ENCODE measurements at places on chromosomes 6 and 20.

GRCh38 chr20:9573335-9574151 is 59.2 kb downstream of the LAMP5 start:
- no peak for DNase-seq

DNA sequence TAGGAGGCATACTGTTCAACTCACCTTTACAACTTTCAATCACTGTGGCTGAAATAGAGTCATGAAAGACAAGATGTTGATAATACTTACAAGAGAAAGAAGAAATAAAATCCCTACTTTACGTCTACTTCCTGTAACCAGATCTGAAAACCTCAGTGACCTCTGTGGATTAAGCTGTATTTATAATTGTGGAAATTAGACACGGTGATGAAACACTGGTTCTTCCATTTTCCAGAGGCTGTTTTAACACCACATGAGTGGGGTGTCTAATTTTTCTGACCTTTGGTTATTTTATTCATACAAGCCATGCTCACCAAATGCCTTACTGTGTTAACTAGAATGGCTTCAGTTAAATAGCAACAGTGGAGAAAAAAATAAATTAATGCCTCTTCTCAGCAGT is 58.5 kb upstream of the HIVEP1 start:
- DNase-seq: no peak

DNA sequence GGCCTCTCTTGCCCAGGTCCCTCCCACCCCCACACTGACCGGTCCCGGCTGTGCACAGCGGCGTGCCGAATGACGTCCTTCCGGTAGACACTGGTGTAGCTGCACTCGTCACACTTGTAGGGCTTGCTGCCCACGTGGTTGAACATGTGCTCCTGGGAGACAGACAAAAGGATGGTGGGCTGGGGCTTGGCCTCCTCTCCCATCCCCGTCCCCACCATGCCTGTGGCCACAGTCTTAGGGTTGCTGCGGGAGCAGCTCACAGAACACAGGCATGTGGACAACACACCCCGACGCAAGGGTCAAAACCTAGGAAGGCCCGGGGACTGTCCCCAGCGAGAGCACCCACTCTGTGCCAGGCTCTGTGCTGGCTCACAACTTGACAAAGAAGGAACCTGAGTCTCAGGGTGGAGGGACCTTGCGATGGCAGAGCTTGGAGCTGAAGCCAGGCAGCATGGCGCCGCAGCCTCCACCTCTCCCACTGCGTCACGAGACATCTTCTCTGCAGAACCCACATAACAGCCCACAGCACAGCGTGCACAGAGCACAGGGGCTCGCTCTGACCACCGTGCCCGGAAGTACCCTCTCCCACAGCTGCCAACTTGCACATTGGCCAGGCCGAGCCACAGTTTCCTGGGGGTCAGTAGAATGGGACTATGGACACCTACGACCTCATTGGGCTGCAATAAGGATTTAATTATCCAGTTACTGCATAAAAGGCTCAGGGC is 9.8 kb downstream of the ZNF335 start:
- no peak for DNase-seq

DNA sequence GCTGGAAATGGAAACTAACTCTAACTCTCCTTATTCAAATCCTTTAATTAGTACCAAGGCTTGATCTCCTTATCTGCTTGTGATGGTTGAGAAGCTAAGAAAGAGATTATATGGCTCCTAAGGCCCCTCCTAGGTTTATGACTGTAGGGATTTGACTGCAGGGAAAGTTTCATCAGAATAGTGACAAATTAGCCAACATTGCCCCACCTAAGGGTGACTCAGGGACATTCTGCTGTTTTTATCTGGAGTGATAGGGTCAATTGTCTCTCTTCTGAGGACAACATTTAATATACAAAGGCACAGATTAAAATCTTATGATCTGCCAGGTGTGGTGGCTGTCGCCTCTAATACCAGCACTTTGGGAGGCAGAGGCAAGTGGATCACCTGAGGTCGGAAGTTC is 138.1 kb upstream of the MARCKS start:
- DNase-seq: no peak

DNA sequence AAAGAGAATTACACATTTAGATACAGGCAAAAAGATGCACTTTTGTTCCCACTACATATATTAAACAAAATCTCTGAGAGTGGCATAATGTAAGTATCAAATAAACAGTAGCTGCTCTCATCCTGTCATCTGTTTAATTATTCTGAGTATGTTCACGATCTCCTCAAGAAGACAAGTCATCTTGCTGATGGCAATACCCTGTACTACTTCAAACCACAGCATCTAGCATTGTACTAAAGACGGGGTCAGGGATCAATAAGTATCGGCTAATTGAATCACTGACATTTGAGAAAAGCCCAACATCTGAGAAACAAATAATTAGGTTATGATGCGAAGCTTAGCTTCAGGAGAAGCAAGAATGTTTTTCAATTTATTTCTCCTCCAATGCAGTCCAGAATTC is 175.1 kb downstream of the PTPRK start:
- no peak for DNase-seq

DNA sequence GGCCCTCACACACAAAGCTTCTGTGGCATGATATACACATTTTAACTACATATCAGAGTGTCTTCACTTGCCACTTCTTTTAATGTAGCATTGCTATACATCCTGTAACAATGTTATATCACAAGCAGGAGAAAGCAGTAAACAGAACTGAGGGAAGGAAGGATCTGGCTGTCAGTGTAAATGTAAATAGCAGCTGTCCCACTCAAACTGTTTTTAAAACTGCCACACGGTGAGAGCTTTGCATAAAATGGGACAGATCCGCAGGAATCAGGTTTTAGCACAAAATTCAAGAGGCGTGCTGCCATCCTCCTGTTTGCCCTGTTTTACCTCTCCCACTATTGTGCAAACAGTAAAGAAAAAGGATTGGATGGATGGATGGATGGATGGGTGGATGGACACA is 28.8 kb downstream of the TFAP2D start:
- no peak for DNase-seq

DNA sequence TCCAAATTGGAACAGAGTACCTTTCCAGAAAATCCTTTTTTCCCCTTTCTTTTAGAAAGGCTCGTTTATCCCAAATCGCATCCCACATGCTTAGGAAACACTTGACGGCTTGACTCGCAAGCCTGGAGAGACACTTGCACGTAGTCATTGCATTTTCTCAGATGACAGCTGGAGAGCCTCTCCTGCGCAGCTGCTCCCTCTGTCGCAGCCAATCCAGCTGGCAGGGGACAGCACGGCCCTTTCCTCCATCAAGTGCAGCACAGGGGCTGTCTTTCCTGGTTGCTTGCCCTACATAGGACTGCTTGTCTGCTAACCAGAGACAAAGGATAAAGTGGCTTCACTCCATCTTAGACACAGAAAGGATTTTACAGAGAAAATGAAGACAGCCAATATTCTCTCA is 77.6 kb upstream of the RGS17 start:
- no peak for DNase-seq

DNA sequence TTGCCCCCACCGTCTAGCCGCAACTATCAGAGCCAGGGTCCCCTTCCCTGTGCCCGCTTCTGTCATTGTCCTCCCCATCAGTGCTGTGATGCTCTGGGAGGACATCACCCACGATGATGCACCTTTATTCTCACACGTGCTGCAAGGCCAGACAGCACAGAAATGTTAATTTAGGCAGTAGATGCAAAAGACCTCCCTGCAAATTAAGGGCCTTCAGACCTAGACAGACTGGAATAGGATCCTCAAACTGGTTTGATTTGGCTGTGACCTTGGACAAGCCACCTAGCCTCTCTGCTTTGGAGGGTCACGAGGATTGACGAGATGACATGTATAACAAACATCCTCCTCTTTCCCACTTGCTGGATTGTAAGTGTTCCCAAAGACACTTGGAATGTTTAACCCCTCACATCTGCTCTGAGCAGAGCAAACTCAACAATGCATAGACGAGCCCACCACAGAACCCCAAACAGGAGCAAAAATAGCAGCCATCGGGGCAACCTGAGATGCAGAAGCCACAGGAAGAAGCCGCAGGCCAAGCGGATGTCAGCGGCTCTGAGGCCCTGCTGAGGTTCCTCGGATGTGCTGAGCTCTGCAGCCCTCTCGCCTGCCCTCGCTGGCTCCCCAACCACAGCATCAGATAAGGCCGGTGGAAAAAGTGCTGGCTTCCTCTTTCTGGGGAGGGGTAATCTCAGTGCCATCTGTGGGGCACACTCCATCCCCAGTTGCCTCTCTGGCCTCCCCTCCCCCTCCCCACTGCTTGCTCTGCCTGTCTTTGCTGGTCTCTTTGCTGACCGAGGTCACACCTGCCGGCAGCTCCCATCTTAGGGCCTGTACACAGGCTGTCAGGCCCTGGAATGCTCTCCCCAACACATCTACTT is 35.3 kb downstream of the TOX2 start:
- no peak for DNase-seq

DNA sequence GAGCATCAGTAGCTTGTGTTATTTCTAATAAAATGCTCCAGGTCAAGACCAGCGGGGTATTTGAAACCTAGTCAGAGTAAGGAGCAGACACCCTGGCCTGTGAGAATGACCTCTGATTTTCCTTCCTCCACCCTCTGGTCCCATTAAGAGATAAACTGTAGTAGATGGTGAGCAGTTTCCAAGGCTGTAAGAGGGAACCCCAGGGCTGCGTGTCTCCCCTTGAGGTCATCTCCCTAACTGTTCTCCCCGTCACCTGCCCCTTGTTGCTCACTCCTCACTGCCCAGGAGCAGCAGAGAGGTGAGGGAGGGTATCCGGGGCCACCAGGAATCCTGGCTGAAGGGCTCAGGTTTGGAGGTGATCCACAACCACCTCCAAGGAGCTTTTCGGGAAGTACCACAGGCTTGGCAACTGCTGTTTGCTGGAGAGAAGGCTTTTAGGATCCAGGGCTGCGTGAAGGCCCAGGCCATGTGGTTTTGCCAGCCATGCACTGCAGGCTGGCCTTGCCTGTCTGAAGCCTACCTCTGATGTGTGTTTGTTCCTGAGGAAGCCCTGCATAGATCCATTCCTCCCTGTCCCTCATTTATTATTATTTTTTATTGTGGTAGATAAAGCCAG is 62.5 kb downstream of the RREB1 start:
- DNase-seq: no peak

- DNase-seq: peak; percentile 17
Observed at GRCh38 chr20:3890398-3890751, 1.2 kb downstream of the PANK2 start.

GRCh38 chr20:62905536-62906117 is 20.7 kb downstream of the DIDO1 start:
- DNase-seq: no peak

GRCh38 chr20:38211200-38212097 is 46.4 kb upstream of the TGM2 start:
- no peak for DNase-seq

- no peak for DNase-seq
Observed at GRCh38 chr6:169028343-169028742, 225.3 kb downstream of the THBS2 start.

GRCh38 chr6:43268782-43269272 is 25.5 kb downstream of the TTBK1 start:
- no peak for DNase-seq

GRCh38 chr6:120378582-120379220 is 955.6 kb downstream of the TBC1D32 start:
- no peak for DNase-seq

GRCh38 chr6:3444276-3445088 is 12.4 kb downstream of the SLC22A23 start:
- no peak for DNase-seq

DNA sequence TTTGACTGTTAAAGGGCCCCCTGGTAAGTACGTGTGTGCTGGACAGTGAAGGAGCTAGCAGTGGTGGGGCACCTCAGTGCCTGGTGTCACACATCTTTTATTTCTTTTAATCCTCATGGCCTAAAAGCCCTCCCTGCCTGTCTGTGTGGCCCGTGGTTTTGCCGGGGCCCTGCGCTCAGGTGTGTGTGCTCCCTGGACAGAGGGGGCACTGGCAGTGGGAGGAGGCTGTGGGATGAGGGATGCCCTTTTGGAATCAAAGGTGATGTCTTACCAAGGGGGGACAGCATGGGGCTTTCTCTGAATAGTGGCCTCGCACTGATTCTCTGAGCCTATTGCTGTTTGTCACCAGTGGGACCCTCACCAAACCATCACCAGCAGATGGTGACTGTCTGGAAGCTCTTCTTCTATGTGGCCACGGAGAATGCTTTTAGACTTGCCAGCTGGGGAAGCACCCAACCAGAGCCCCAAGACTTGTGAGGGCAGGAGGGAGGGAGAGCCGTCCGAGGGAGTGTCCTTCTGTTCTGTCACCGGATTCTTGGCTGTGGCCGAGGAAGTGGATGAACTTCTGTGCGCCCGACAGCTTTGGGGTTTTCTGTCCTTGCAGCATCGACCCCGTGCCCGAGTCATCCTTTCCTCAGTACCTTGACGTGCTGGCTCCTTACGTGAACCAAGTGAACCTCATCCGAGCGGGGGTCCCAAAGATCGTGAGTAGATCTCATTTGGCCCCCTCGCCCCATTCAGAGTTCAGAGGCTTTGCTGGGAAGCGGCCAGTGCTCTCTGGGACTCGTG is 18.1 kb downstream of the PNLDC1 start:
- no peak for DNase-seq

GRCh38 chr20:34771680-34772081 is 53.8 kb downstream of the NCOA6 start:
- DNase-seq: no peak

DNA sequence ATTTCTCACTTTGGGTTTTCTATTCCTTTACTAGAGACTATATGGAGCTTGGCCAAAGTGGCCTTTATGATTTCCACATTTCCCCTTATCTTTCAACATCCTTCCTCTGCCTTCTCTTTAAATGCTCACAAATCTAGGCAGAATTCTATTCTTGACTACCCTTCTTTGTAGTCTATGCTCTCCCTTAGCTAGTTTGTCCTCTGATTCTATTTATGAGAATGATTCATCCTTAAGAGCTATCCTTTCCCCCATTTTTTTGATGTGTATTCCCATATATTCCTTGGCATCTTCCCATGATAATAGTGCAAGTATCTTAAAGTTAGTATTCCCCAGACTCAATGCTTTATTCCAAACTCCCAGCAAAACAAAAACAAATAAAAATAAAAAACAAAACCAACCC is 53.1 kb downstream of the IL20RA start:
- no peak for DNase-seq

DNA sequence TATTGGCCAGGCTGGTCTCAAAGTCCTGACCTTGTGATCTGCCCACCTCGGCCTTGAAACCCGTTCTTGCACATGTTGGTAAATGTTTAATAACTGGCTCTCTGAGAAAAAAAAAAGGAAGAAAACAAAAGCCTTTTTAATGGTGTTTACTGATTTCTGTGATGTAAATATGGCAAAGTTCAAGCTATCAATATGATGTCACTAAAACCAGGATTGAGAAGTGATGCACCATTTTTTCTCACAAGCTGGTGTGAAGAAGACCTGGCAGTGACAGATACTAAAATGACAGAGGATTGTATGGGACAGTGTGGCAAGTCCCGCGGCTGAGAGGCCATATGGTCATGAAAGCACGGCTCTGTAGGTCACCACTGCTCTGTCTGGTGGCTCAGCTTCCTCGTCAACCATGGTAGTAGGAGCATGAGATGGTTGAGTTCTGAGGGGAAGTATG is 196.3 kb upstream of the SUPT3H start:
- DNase-seq: no peak

GRCh38 chr20:33518071-33518470 is 28.2 kb downstream of the CBFA2T2 start:
- DNase-seq: peak; percentile 59

GRCh38 chr6:16901782-16902181 is 140.5 kb upstream of the ATXN1 start:
- DNase-seq: peak; percentile 16
